ENCODE measurements at places on chromosomes 5 and 9.

GRCh38 chr9:132075853-132076252 lies 3.8 kb downstream of the MED27 start:
- no peak for DNase-seq

DNA sequence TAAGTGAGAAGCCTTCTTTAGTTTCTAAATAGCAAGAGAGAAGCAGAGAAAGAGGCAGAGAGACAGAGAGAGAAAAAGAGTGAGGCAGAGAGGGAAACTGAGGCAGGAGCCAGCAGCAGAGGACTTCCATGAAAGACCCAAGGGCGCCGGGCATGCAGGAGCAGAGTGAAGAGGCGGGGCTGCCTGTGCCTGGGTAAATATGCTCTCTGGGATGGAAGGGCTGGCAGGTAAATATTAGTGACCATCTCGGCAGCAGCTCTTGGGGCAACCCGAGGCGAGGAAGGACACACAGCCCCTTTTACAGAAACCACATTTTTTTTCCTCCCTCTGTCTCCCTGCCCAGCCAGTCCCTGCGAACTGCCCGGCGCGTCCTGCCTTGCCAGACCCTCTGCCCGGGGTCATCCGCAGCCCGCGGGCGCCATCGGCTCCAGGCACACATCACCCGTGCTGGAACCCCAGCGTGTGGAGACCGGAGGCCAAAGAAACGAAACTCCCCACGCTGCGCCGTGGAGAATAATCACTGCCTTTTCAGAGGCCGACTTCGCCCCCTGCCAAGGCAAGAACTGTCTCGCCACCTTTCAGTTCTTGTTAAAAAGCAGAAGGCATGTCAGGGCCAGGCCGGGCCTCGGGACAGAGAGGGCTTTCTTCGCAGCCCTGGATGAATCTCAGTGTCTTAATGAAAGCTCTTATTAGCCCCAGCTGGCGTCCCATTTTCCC lies 61.3 kb downstream of the BOD1 start:
- no peak for DNase-seq

GRCh38 chr5:10250806-10251276 lies 761 bp downstream of the CCT5 start:
- no peak for DNase-seq

DNA sequence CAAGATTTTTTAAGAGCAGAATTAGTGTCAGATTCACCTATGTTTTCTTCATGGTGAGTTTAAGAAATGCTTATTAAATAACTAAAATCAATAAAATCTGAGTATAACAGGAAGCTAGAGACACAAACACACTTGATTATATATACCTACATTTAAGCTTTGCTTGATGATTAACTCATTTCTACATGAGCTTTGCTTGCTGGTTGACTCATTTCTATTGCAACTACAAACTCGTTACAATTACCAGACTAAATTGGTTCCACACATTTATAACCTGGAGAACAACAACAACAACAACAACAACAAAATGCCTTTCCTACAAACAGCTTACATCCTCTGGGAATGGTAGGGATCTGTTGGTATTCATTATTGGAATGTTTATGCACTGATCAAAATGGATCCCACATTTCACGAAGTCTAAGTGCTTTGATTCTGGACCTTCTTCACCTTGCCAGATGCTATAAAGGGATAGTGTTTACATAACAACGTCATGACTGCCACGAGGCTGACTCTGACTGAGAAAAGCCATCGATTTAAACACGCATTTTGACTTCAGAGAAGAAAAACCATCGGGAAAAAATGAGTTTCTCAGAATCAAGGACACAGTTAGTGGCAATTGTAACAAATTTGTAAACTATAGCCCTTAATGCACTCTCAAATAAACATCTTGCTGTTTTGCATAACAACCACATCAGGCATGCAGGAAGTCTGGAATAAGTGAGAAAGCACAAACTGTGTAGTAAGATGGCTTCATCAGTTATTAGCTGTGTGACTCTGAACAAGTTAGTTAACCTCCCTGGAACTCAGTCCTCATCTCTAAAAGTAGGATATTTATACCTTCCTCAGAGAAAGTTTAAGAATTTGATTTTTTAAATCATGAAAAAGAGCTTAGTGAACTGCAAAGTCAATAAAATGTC lies 49.8 kb downstream of the RASEF start:
- DNase-seq, result no peak

DNA sequence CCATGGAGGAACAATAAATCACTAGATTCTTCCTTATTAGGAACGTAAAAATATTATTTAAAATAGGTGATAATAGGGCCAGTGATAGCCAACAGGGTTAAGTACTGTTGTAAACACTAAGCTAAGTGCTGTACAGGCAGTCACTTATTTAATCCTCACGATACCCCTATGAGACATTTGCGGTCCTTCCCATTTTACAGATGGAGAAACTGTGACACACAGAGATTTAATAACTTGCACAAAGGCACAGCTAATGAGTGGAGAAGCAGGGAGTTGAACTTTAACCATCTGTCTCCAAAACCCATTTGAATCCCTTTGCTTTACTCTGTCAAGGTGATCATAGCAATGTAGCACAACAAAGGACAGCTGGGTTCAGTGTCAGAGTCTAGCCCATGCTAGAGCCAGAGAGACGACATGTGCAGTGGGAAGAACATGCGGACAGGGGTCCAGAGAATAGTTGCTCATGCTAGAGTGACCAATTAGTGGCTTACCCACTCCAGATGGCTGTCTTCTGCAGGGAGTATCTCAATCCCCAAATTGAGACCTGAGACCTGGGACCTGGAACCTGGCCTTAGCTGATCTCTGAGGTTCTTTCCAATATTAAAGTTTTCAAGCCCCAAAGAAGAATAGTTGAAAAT lies 28.9 kb downstream of the STXBP1 start:
- no peak for DNase-seq

DNA sequence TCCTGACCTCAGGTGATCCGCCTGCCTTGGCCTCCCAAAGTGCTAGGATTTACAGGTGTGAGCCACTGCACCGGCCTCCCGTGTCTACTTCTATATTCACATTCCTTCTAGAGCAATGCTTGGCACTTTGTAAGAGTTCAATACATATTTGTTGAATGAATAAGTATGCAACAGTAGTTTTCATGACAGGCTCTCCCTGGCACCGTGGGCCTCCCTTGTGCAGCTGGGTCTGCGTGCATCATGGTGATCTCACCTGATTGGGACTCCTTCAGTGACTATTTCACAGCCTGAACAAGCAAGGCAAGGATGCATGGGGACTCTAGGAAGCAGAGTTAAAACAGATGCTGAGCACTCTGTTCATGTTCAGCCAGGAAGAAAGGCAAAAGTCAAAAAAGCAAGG lies 6.8 kb upstream of the ZBTB34 start:
- no peak for DNase-seq

- no peak for DNase-seq
Observed at GRCh38 chr5:159091065-159091464, 8.7 kb downstream of the EBF1 start.

All from stimulated activated CD4-positive, alpha-beta T cell treated with anti-CD3 and anti-CD28 coated beads, Interleukin-15, amount 100 ng/mL, for 24 hours (primary cell).